Caco-2 (cell line): ENCODE measurements at places on chromosomes 2 and 18.

DNA sequence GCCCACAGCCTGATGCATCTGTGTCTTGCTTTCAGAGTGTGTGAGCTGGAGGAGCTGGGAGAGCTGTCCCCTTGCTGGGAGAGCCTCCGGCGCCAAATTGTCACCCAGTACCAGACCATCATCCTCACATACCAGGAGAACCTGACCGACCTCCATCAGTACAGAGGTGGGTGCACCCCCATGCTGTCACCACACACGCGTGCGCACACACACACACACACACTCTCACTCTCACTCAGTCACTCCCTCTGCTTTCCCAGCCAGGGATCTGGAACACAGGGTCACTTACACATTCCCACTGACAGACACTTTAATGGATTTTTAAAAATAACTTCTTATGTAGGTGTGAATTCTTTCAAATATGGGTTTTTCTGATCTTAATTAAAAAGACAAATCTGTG lies 64.5 kb downstream of the COA5 start:
- DNase-seq = no peak

- DNase-seq = peak; percentile 54
Measured at GRCh38 chr2:28250006-28250405, 142.7 kb upstream of the FOSL2 start.

DNA sequence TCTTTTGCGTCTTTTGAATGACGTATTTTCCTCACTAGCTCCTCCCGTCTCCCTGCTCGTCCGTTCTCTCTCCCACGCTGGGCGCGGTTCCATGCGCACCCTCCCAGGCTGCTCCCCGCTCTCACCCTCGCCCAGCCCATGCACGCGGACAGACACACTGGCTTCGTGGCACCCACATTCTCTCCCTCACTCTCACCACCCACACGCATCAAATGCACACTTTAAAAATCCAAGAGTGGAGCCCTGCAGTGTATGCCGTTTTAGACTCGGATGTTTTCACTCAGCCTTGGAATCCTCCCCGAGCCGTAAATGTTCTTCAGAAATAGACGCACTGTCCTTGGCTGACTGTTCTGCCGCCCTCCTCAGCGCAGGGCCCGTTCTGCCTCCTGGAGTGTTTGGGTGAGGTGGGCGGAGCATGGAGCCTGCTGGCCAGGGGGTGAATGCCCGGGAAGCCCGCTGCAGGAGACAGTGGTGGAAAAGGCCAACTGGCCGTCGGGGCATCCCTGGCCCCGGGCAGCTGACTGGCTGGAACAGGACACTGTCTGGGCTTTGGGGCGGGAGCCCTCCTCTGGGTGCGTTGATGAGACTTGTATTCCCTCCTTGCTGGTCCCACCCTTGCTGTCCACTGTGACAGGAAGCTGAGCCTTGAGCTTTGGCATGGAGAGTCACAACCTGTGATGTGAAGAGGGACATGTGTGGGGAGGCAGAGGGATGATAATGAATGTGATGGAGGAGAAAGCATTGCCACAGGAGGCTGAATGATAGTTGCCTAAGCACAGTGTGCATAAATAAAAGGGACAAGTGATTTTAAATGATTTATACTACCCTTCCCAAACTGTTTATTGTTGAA lies 35.4 kb upstream of the LYPD6B start:
- no peak for DNase-seq

DNA sequence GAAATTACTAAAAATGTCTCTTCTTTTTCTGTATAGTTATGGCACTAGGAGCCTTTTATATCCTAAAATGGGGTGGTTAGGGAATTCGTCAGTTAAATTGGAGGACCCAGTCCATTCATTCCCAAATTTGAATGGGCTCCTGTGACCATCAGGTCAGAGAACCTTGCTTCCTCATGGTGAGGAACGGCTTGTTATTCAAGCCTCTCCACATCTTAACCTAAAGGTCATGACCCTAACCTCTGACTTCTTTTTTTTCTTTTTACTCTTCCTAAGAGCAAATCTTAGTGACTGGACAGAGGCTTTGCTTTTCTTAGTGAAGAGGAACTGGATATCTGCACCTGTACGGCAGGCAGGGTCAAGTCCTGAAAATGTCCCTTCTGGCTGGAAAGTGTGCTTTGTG lies 53.1 kb downstream of the GREB1L start:
- DNase-seq = no peak

DNA sequence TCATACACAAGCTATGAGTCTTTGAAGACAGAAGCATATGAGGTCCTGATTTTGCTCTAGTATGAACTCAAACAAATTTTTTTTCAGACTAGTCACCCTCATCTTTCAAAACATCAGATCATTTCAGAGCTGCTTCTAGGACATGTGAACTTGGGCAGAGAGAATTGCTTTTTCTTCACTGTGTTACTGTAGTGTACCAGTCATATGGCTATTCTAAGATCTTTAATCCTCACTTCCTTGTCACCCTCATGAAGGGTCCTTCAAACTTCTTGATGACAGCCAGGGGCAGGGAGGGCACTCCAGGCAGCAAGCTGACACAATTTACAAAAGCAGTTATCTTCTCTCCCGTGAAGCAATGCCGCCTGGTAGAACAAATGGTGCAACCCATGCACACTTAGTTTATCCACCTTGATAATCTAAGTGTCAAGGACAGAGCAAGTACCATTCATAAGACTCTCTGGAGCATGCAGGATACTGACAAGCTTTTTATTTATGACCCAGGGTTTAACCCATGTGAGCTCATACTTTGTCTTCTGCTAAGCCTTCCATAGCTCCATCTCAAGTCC lies 200.6 kb downstream of the DPP10 start:
- peak; percentile 18 for DNase-seq

DNA sequence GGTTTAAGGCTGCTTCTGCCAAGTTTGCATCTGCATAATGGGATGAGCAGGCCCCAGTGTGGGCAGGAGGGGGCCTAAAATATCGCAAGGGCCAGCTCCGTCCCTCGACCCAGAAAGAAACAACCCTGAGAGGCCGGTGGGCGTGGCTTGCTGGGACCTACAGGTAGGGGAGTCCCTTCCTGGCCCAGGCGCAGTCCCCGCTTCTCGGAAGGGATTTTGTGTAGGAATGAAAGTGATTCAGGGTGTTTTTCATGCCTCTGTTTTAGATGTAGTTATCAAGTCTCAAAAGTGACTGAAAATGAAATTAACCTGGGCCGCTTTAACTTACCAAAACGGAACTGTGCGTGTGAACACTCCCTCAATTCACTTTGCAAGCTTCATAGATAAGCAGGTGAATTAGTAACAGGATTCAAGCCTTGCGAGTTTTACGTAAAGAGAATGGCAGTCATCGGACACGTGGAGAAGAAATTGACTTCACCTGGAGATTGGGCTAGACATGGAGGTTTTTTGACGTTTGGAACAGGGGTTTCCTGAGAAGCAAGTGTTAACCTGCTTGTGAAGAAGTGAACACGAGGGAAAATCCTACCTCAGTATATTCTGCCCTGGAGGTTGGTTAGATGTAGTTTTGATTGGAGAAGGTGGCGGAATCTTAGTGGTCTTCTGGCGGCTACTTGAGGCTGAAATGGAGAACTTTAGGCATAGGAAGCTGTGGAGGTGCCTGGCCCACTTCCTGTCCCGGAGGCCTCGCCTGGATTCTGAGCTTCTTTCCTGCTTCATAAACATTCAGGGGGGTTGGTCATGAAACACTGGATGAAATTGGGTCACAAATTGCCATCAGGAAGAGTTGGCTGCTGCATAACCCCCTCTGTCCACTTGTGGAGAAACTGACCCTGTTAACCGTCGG lies 1.7 kb downstream of the NCK2 start:
- DNase-seq = peak; percentile 81

- DNase-seq = peak; percentile 42
Measured at GRCh38 chr2:165793161-165793778, 777 bp downstream of the GALNT3 start.

DNA sequence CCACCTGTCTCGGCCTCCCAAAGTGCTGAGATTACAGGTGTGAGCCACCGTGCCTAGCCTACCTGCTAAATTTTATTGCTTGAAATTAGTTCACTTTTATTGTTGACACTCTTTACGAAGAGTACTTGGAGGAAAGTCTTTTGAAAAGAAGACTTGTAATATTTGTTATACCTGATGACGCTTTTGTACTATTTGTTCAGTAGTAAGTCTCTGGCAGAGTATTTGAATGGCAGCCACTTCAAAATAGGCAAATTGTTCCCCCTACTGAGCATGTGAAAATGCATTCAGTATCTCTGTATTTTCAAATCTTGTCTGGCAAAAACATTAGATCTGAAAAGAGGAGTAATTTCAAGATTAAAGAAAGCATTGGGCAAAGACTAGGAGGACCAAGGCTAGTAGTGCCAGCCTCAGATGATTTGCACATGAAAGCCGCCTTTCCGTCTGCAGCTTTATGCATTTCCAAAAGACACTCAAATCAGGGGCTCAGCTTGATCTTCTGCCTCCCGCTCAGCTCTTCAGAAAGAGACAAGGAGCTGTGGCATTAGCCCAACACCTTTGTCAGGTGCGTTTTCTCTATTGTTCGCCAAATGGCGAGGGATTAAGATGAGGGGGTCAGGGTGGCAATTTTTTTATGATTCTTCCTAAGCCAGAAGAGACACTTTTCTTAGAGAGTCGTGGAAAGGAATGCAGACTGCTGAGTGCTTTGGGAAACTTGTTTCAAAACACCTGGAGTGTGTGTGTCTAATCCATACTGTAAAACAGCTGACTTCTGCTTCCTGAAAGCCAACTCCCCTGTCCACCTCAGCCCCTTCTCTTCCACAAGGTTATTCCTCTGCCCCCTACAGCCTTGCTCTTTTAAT lies 18.8 kb upstream of the FOXI3 start:
- DNase-seq = no peak

DNA sequence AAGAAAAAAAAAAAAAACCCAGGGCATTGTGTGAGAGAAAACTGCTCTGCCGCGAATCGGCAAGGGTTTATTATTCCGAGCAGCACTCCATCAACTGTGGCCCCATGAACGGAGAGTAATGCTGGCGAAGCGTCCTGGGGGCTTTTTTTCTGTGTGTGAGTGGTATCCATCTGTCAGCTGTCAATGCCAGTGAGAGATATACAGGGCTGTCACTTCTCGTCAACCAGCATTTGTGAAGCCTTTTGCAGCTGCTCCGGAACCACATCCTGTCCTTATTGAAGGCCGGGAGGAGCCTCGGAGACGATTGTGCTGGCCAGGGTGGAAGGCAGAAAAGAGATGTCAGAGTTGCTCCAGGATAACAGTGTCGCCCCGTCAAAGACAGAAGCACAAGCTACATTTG lies 356.9 kb upstream of the SMIM21 start:
- no peak for DNase-seq

- no peak for DNase-seq
Measured at GRCh38 chr18:44342946-44343345, 337.7 kb upstream of the SETBP1 start.

DNA sequence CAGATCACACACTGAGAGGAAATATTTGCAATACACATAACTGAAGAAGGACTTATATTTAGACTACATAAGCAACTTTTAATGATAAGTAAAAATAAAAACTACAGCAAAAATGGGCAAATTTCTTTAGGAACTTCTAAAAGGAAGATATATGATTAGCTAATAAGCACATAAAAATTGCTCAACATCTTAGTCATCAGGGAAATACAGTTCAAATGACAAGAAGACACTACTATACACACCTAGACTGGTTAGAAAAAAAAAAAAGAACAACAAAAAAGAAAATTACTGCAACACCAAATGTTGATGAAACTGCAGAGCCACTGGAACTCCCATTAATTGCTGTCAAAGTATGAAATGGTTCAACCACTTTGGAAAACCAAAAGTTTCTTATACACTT lies 1247.5 kb upstream of the ACVR2A start:
- no peak for DNase-seq

- no peak for DNase-seq
Measured at GRCh38 chr2:1246239-1246638, 167.0 kb upstream of the TPO start.

DNA sequence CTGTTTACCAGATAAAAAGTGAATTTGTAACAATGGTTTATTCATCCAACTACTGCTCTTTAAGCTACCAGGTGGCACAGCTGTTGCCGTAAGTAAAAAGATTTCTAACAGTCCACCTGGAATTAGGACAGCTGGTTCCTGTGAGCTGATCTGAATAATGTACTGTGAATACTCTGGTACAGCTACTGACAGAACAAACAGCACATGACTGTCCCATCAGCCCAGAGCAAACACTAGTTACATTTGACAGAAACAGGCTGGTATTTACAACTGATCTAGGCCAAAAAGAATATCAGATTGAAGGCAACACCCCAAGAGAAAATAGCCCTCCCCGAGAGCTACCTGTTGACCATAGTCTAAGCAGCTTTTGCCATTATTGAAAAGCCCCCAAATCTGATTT lies 840.4 kb downstream of the CPS1 start:
- DNase-seq = no peak

GRCh38 chr2:187117483-187117882 lies 268.5 kb upstream of the ZSWIM2 start:
- no peak for DNase-seq
